ENCODE measurements at places on chromosomes 7 and 10. TPM values are rescaled to one million over a fixed set of nuclear protein-coding genes. Genes with fewer than 3 reads are reported as not detected.

- no peak overlapping the region for H3K4me3 ChIP-seq
- H3K27ac ChIP-seq = no peak overlapping the region
- no peaks in the 10 kb centered on the region for H3K4me1 ChIP-seq
Measured at GRCh38 chr7:409339-410281, 110.0 kb downstream of the PDGFA start.

DNA sequence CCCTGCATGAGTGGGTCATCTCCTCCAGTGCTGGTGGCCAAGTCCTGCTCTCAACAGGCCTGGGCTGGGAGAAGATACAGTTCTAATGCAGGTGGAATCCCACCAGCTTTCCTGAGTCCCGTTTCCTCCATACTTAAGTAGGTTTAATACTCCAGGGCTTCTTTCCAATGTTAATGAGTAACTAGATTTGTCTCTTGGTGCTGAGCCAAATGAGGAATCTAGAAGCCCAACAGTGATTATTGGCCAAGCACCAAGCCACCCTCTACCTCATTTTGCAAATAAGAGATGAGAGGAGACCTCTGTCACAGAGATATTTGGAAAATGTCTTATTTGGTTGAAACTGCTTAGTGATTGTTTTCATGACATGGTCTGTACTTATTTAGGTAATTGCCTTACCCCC, 37.1 kb downstream of the STARD3NL start:
- no peaks in the 10 kb centered on the region for H3K27me3 ChIP-seq
- peaks cover 2% of the 10 kb centered on the region for H3K4me1 ChIP-seq
- H3K4me3 ChIP-seq = no peak overlapping the region
- DNase-seq = no peak

DNA sequence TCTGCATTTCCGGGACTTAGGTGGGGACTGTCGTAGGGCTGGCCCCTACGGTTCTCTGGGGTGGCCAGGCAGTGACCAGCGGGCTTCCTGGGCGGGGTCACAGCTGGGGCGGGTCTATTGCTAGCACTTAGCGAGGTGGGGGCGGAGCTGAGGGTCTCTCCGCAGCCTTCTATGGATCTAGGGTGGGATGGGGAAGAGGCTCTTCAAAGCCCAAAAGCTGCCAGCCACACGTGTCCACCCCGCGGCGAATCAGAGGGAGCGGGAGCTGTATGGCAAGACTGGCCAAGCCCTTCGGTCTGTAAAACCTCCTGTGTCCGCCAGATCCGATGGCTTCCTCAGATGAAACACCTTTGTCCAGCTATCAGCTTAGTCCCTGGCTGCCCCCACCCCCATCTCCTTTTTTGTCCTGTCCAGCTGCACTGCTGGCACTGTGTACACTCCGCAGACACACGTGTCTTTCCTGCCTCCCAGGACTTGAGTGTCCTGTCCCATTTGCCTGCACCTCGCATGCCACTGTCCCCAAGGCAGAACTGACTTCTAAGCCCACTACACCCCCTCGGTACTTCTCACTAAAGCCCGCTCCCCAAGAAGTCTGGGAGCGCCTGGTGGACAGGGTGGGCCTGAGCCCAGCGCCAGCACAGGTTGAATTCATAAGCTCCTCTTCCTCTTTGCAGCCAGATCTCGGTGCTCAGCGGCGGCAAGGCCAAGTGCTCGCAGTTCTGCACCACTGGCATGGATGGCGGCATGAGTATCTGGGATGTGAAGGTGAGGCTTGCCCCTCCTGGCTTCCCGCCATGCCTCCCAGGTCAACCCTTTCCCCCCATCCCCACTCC, 14.8 kb downstream of the PDAP1 start:
- peaks cover 2% of the 10 kb centered on the region for H3K4me1 ChIP-seq
- peak overlapping the region; percentile 5 for H3K27ac ChIP-seq
- peak; percentile 96 for DNase-seq
- H3K27me3 ChIP-seq = no peaks in the 10 kb centered on the region

DNA sequence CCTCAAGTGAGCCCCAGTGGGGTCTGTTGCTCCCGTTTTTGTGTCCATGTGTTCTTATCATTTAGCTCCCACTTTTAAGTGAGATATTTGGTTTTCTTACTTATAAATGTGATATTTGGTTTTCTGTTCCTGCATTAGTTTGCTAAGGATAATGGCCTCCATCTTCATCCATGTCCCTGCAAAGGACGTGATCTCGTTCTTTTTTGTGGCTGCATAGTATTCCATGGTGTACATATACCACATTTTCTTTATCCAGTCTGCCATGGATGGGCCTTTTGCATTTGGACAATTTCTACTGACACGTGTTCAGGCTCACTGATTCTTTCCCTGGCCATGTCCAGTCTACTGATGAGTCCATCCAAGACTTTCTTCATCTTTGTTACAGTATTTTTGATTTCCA, 9.6 kb downstream of the SFXN2 start:
- H3K27me3 ChIP-seq = no peaks in the 10 kb centered on the region
- no peak overlapping the region for H3K27ac ChIP-seq
- no peak overlapping the region for H3K4me3 ChIP-seq
- no peak for DNase-seq

DNA sequence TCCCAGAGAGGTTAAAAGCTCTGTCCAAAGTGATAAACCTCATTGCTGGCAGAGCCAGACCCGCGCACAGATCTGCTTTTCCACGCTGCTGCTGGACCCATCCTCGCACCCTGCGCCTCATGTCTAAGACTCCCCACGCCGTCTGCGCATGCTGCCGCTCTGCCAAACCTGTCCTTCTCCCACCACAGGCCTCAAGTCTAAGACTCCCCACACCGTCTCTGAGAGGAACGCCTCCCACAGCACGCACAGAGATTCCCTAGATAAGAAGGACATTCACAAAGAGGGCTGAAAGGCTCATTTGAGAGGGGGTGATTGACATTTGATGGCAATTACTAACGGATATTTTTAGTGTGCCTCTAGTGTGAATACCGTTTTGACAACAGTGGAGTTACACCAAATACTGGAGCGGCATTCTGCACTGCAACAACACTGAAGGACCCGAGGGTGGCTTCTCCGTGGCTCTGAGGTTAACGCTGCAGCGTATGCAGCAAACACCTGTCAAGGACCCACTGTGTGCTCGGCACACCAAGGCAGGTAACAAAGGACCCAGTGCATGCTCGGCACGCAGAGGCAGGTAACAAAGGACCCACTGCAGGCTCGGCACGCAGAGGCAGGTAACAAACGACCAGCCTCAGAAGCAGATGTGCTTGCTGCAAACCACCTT, 231.4 kb downstream of the DNAJB6 start:
- peak overlapping the region; percentile 76 for H3K4me3 ChIP-seq
- H3K27me3 ChIP-seq = no peaks in the 10 kb centered on the region
- no peaks in the 10 kb centered on the region for H3K36me3 ChIP-seq
- H3K4me1 ChIP-seq = no peaks in the 10 kb centered on the region
- H3K27ac ChIP-seq = no peak overlapping the region
- no peak for DNase-seq

DNA sequence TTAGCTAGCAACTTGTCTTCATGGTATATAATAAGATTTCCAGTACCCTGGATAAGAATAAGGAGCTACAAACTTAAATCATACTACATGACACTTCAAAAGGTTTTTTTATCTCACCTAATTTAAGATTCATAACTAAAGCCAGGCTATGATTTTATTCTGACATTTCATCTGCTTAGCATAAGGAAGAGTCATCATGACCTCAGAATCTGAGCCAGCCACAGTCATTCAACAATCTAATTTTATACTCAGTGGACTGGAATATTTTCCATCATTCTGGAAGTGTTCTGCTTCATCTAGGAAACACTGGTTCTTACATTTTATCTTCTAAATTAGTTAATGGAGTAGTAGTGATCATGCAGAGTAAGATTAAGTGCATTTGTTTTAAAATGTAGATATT, 102.1 kb upstream of the KCND2 start:
- peaks cover 4% of the 10 kb centered on the region for H3K36me3 ChIP-seq
- no peaks in the 10 kb centered on the region for H3K27me3 ChIP-seq
- no peaks in the 10 kb centered on the region for H3K4me1 ChIP-seq
- H3K4me3 ChIP-seq = no peak overlapping the region

The SPDYE16 gene
- total RNA-seq = not detected

The SYCE1 gene
- total RNA-seq = not detected

All from H9 (cell line).